ENCODE measurements at places on chromosomes 2 and 18. TPM values are rescaled to one million over a fixed set of nuclear protein-coding genes. Genes with fewer than 3 reads are reported as not detected.

- ATAC-seq, result no peak
Measured at GRCh38 chr18:33034945-33035344, 262.1 kb upstream of the KLHL14 start.

- no peak for ATAC-seq
Measured at GRCh38 chr2:163373496-163373895, 362.3 kb downstream of the FIGN start.

DNA sequence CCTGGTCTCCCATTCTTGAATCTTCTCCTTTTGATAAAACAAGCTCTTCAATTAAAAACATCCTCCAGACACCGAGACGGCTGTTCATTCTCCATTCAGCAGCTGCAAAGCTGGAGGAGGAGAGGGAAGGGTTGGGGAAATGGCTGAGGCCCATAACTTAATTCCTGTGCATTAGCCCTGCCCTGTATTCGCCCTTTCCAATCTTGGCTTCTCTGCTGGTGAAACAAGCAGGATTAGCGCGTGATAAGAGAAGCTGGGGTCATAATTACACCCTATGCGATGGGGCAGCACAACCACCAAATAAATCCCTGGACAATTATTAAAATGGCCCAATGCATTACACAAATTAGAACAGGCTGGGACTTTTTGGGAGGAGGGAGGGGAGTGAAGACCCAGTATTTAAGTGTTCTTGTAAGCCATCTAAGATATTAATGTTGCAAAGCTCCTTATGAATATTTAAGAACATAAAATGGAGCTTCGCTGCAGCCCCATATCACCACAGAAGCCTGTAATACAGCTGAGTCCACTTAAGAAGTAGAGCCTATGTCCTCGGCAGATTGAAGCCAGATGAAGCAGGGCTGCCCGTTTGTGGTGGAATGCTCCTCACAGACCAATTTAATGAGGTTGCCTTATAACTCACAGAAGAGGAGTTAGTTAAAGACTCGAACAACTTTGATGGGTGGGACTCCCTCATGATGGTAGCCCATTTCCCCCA lies 176.6 kb upstream of the SKOR2 start:
- ATAC-seq, result no peak

DNA sequence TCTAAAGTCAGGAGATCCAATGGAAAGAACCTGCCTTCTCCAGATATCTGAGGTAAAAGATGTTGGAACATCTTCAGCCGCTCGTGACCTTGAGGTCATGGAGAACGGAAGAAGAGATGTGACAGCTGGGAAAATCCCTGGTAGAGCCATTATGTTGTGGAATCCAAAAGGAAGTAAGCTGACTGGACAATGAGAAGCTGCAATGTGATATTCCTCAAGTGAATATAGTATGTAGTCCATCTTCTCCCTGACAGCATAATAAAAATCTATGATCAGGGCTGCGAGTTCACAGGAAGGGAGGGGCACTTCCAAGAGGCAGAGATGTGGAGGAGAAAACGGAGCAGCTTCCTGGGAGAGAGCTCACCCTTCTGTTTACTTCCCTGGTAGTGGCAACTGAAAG lies 201.0 kb upstream of the SP5 start:
- no peak for ATAC-seq

- no peak for ATAC-seq
Measured at GRCh38 chr2:108266218-108266617, 22.5 kb upstream of the SULT1C2 start.

DNA sequence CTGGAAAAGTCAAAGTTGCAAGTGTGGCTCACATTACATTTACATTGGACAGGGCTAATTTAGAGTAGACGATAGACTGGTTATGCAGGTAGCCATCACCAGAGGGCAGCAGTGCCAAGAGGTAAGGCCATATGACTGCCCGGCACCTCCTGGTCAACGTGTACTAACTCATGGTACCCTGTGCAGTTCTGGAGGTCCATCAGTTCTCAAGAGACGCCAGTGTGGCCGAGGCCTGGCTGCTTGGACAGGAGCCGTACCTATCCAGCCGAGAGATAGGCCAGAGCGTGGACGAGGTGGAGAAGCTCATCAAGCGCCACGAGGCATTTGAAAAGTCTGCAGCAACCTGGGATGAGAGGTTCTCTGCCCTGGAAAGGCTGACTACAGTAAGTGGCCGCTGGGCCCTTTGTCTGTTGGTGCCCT lies 65.8 kb upstream of the EML6 start:
- peak; percentile 65 for ATAC-seq

DNA sequence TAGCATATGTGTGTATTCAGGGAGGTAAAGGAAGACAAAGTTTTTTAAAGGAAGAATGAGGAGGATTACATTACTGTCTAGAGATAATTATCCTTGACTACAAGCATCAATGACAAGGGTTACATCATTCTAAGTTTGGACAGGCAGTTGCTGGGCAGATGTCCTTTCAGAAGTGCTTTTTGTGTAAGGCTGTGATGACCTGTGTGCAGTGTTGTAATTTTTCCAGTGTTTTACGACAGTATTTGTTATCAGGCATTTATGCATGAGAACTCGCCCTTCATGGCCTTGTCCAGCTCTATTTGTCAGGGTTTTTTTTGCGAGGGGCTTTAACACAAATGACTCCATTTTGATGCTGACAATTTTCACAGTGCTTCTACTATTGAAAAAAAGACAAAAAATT lies 658.3 kb upstream of the NXPH2 start:
- no peak for ATAC-seq

DNA sequence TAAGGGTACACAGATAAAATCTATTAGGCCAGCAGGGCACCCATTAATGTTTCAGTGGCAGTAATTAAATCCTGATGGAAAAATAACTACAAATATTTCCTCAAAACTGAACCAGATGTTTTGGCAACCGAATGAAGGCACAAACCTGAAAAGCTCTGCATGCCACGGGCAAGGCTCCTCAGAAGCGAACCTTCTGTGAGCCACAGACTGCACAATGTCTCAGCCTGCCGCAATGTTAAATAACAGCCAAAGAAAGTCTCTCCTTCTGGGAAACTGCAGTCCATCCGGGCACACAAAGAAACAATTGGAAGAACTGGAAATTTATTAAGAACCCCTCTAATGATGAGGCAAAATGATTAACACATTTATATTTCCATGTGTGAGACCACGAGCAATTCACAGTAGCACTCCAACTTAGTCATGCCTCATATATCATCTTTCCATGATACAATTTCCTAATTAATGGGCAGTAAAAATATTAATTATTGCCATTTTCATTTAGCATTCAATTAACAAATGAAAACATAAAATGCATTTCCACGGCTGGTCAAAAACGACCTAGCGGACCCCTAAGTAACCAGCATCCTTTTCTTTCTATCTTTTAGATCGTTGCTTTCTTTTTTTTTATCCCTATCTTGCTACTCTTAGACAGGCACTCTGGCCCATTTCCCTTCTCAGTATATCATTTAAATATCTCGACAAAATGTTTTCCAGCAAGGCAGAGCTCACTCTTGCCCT lies 237.5 kb downstream of the EPHA4 start:
- ATAC-seq, result no peak

GRCh38 chr2:71860381-71860926 lies 287.2 kb downstream of the CYP26B1 start:
- ATAC-seq, result no peak

GRCh38 chr2:101873543-101873942 lies 118.2 kb upstream of the IL1R2 start:
- no peak for ATAC-seq

DNA sequence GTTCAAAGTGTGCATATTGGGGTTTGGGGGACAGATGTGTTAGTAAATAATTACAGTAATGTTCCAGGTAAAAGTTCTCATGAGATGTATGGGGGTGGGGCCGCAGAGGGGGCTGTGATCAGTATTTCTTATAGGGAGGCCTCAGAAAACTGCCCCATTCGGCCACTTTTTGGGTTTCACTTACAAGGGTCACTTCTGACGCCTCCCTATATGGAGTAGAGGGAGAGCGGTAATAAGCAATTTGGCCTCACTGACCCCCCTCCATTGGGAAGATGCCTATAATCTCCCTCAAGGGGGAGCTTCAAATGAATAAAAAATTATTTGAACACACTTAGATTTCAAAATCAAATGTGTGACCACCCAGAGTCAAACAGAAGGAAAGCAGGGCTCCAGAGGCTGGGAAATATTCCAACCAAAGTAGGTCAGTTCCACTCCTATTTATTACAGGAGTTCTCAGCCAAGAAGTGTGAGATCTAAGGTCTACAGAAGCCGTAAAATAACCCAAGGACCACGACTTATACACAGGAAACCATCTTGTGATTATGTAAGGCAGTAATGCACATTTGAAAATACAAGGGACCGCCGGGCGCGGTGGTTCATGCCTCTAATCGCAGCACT lies 2.7 kb downstream of the SCTR start:
- ATAC-seq, result no peak

- ATAC-seq, result no peak
Measured at GRCh38 chr18:29062921-29063320, 886.0 kb upstream of the CDH2 start.

DNA sequence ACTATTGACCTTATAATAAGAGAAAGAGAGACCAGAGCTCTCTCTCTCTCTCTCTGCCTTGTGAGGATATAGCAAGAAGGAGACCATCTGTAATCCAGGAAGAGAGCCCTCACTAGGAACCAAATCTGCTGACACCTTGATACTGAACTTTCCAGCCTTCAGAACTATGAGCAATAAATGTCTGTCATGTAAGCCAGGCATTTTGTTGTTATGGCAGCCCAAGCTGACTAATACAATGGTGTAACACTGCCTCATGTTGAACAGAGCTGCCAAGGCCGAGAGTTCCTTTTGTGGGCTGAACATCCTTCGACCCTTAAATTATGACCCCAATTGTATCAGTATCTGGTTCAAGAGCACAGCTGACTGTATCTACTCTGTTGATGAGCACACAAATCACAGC lies 108.0 kb downstream of the LRRC30 start:
- no peak for ATAC-seq

DNA sequence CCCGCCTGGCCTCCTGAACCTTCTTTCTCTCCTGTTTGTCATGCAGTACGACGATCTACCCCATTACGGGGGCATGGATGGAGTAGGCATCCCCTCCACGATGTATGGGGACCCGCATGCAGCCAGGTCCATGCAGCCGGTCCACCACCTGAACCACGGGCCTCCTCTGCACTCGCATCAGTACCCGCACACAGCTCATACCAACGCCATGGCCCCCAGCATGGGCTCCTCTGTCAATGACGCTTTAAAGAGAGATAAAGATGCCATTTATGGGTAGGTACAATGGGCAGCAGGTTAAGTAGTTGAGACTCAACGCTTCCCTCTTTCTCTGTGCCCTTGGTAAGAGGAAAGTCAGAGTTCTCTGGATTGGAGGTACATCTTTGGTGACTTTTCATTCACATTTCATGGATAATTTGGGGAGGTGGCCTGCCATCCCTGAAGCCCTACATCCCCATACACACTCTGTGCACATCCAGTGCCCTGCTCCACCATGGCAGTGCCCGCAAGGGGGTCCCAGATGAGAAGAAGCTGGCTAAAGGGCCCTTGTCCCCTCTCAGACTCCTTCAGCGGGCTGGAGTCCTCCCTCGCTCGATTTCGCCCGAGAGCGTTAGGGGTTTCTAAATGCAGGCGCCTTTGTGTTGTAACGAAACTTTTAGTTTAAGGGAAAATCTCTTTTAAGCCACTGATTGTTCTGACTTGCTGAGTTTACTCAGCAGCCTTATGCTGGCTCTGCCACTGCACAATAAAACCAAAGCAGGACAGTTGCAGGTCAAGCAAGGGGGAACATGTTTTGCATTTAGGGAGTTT lies 3.0 kb downstream of the MEIS1 start:
- ATAC-seq, result no peak

C2orf66 gene
- total RNA-seq, result not detected

STPG4 gene
- not detected for total RNA-seq

PLGLB1 gene
- not detected for total RNA-seq

CD8B2 gene
- 0.13 TPM for total RNA-seq

LRP1B gene
- 0.27 TPM for total RNA-seq

PMAIP1 gene
- total RNA-seq, result 2.7 TPM

GALNT3 gene
- 8.4 TPM for total RNA-seq

ITGB6 gene
- not detected for total RNA-seq

SH3RF3 gene
- total RNA-seq, result 15.6 TPM

MOGAT1 gene
- total RNA-seq, result not detected

OR6B2 gene
- not detected for total RNA-seq

All from gastroesophageal sphincter (tissue), 4 donors.